ENCODE measurements at places on chromosomes 7 and 10.

DNA sequence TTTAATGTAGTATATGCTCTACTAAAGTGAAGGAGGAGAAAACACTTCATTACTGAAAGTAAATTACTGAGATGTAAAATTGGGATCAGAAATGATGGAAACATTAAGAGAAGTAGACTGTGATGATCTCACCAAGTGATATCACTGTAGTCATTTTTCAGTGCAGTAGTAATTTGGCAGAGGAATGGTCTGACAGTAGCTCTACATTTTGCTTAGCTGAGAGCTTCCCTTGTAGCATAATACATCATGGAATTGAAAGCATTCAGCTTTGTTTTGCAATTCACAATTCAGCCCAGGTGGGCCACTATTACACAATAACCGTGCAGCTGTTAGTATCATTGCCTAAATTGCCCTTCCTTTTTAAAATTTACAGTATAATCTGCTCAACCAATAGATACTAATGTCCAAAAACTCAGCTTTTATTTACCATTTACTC, 19.4 kb upstream of the CABCOCO1 start:
- DNase-seq, result no peak

DNA sequence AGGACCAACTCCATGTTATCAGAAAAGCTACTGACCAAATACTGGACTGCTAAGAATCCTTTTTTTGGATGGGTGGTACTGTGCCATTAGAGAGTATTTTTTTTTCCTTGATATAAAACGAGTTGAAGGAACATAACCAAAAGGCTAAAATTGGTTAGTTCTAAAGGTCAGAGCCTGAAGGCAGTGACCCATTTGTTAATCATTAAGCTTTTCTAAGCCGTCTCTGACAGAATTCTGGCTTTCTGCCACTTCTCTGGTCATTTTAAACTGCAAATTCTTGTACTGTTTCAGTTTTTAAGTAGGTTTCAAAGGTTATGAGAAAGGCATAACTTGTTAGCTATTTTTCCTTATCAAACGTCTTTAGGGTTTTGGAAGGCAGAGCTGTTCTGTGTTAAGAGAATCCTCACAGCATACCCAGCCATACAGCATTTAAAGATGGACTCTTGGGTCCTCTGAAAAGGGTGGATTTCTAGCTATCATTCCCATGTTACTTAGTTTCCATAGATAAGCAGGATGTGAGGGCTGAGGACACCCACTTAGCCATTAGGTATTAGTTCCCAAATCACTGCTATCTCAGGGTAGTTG, 196.8 kb downstream of the RNLS start:
- no peak for DNase-seq

DNA sequence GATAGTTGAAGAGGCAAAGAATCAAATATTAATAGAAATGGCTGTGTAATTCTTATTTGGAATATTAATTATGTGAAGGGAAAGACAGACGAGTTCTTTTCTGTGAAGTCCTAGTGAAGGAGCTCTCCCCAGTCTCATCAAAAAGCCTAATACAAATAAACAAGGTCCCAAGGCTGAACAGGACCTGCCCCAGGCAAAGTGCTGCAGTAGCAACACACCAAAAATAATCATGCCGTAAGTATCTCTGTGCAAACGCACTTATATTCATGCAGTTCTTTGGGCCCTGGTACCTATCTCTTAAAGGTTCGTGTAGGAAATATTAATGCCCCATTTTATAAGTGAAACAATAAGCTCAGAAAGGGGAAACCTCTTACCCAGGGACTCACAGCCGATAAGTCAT, 12.2 kb upstream of the CHST15 start:
- no peak for DNase-seq

- DNase-seq, result no peak
Measured at GRCh38 chr7:116797612-116798011, 64.8 kb upstream of the CAPZA2 start.

- no peak for DNase-seq
Measured at GRCh38 chr7:36583318-36583717, 141.0 kb downstream of the AOAH start.

- DNase-seq, result no peak
Measured at GRCh38 chr10:59388671-59388976, 26.3 kb upstream of the FAM13C start.

DNA sequence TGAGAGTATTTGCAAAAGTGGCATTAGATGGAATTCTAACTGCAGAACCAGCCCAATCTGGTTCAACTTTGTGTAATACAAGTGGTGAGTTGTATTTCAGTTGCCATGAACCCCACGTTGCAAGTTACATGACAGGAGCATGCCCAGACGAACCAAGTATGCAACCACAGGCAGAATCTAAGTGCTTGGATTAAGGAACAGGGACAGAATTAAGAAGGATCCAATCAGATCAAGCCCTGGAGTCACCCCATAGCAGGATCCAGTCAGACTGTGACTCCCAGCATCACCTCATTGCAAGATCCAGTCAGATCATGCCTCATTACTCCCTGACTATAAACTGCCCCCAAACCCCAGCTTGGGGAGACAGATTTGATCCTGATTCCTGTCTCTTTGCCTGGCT, 388.7 kb upstream of the NRP1 start:
- DNase-seq, result no peak

GRCh38 chr7:786472-787255, 45.6 kb upstream of the SUN1 start:
- DNase-seq, result peak; percentile 32

GRCh38 chr7:134925766-134926165, 60.5 kb upstream of the AGBL3 start:
- no peak for DNase-seq

DNA sequence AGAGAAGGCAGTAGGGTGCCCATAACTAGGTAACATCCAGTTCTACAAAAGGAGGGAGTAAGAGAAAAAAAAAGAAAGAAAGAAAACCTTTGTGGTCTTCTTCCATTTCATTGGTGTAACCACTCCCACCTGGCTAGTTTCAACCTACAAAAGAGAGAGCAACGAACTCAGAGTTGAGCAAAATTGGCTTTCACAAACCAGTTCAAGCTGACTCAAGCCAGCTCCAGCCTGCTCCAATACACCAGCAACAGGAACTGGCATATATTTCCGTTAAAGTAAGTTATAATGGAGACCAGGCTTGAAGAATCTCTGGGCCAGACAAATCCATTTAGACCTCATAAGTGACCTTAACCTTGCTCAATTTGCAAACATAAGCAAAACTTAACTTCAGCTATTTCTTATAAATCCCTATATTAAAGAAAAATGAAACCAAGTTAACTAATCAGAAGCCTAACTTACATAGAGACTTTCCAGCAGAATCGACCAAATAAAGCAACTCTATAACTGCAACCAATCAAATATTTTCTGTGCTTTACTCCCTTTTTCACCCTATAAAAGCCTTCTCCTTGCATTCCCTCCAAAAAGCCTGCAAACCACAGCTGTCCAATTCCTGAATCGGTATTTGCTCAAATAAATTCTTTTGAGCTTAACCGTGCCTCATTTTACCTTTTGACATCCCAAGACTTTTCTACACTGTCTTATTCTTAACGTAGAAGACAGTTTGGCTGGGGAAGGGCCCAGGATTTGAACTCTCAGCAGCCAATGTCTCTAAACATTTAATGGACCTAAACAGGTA, 10.1 kb downstream of the ANKRD22 start:
- DNase-seq, result no peak

DNA sequence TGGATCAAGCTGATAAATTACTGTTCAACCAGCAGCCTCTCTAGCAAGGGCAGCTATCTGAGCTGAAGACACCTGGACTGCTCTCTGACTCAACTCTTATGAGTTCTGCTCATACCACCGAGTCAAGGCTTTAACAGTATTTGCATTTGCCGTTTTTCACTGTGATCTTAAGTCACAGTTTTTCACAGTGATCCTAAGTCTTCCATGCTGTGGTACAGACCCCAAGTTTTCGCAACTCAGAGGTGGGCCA, 31.3 kb downstream of the PIP4K2A start:
- DNase-seq, result no peak

DNA sequence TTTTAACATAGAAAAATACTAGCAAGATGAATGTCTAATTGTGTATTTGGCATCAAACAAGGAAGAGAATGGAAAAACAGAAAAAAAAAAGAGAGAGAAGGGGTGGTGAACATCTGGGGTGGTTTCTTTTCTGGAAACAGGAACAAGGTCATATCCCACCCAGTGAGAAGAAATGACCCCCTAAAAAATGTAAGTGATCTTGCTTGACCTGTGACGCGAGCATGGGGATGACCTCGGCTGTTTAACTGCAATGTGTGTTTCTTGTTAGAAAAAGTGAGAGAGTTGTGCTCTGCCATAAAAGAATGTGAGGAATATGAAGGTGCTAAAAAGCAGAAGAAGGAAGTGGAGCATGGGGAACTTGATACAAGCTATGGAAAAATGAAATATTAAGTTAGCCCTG, 258.5 kb downstream of the AGMO start:
- DNase-seq, result no peak

DNA sequence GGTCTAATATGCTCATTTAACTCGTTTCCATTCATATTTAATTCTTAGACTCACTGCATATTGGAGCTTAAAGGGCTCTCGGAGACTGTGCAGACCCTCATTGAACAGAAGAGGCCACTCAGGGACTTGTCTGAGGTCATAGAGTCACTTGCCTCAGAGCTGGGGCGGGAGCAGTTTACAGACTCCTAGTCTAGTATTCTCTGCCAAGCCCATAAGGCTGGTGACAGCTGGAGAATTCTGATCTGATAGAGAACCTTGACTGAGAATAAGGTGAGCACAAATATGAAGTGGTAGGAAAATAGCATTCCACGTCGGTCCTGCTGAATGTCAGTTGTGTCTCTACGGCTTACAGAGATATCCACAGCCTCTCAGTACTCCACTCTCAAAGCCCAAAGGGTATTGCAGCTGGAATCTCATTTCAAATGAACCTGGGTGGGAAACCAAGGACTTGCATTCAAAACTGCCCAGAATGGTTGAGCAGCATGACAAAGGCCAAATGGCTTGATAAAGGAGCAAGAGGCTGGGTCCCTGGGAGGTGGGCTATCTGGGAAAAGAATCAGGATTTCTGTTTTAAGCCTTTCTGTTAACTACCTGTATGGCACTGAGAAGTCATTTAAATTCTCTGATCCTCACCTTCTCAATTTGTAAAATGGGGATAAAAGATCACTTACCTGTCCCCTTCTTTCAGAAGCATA, 283.2 kb downstream of the SORCS3 start:
- DNase-seq, result no peak

DNA sequence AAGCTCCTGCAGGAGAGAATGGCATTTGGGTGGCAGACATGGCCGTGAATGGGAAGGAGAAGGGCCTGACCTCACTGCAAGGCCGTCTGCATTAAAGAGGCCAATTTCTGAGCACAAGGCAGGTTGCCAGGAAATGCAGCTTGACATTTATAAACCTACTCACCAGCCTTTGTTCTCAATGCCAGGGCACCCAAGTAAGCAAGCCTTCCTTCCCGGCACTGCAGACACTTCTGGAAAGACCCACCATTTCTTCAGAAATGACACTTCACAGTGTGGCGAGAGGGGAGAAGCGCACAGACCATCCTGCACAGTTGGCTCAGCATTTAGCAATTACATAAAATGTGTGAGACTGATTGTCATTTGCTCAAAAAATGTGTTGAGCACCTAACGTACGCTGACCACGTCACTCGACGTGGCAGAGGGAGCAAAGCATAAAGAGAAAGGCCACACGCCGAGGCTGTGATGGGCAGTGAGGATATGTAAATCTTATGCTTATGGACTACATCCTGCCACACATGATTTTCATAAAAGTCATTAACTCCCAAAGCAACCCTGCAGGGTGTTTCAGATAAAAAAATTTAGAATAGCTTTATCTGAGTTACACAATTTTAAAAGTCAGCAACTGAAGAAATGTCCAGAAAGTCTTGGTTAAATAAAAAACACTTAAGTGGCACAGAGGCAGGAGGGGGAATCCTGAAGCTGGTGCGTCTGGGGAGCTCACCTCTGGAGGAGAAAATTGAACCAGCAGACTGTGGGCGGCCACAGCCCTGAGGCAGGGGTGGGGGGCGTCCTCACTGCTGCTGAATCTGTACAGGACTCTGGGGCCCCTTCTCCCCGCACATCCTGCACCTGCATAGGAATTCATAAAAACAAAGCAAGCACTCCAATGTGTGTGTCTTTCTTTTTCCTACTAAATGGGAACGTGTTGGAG, 543.8 kb downstream of the PTPRN2 start:
- DNase-seq, result no peak

DNA sequence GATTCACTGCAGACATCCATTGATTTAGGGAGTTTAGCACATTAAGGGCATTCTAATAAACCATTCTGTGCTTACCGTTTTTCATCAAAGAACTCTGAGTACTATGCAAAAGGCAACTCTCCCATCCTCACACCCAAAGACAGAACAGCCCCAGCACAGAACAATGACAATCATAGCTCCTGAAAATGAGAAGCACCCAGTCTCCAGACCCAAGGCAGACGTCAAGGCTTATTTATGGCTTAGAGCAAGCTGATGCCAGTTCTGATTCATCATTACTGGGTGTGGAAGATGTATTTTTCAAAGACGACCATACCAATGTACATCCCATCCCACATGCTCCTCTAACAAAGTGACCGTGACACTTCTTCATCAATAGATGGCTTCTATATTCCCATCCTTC, 67.6 kb downstream of the OSBPL3 start:
- no peak for DNase-seq

GRCh38 chr7:46198701-46199100, 277.6 kb upstream of the IGFBP3 start:
- DNase-seq, result no peak

DNA sequence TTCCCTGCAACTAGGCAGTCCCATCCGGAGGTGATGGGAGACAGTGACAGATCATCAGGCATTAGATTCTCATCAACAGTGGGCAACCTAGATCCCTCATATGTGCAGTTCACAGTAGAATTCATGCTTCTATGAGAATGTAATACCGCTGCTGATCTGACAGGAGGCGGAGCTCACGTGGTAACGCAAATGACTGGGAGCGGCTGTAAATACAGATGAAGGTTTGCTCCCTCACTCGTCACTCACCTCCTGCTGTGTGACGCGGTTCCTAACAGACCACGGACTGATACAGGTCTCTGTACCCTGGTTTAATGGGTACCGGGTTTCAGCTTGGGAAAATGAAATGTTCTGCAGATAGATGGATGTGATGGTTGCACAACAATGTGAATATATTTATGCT, 47.8 kb upstream of the PIK3AP1 start:
- DNase-seq, result no peak

DNA sequence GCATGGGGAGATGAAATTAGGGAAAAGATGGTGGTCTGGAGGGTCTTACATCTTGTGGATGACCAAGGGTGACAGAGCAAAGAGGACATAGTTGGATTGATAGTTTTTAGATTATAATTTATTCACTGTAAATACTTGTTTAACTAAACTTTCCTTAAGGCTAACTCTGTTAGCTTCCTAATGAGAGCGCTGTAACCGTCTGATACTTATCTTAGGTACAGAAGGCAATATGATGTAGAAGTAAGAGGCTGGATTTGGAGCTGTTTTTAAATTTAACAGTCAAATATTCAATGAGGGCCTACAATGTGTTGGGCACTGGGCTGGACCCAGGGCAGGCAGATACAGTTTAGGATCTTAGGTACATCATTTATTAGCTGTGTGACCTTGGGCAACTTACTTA, 36.0 kb downstream of the PRKAR2B start:
- DNase-seq, result no peak

GRCh38 chr10:81696609-81697388, 178.2 kb upstream of the NRG3 start:
- no peak for DNase-seq
